GM12878 (cell line): ENCODE measurements at places on chromosomes 3 and 15.
A peak's percentile ranks its signal among the peaks of the same experiment; 100 is the strongest.

DNA sequence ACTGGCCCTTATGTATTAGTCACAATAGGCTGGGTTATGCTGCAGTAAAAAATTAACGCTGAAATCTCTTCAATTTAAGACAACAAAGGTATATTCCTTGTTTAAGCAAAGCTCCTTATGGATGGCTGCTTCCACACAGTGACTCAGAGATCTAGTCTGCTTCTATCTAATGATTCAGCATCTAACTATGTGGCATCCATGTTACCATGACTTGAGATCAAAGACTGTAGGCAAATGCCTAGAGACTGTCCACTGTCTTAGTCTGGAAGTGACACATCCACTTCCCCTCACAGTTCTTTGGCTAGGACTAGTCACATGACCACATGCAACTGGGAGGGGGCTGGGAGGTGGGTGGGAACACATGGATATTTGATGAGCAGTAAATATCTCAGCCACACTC is 61.3 kb upstream of the PSMD6 start:
- no peak for DNase-seq

DNA sequence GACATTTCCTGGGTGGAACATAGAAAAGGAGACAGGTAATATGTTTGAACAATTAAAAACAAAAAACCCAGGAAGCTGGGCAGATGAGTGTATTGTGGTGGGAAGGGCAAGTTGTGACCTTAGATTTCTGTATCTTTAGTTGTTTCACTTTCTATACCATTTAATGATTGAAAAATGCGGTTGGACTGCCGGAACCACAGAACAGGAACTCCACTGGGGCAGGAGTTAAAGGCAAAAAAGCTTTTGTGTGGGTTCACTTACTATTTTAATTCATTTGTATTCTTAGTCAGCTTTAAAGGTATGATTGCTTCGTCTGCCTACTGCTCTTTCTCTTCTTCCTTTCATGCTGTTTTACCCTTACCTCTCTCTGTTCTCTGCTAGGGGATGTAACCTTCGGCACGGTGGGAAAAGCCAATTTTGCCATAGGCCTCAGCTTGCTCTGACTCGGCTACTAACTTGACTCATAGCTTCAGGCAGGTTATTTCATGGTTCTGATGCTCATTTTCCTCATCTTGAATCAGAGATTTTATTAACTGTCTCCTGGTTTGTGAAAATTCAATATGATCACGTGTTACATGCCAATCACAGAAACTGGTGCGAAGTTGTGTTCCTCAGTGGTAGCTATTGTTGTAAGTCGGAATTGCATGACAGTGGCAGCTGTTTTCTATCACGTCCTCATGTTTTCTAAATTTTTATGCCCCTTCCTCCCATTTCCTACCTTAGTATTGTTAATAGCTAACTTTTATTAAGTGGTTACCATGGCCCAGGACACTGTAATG is 1.6 kb upstream of the MCTP2 start:
- DNase-seq: peak; percentile 70

DNA sequence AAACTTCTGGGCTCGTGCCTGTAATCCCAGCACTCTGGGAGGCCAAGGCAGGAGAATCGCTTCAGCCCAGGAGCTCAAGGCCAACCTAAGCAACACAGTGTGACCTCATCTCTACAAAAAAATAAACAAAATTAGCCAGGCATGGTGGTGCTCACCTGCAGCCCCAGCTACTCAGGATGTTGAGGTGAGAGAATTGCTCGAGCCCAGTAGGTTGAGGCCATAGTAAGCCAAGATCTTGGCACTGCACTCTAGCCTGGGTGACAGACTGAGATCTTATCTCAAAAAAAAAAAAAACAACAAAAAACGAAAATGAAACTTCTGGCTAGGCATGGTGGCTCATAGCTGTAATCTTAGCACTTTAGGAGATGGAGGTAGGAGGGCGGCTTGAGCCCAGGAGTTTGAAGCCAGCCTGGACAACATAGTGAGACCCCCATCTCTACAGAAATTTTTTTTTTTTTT is 53.7 kb downstream of the PIK3CB start:
- no peak for DNase-seq

GRCh38 chr3:143562789-143563188 is 285.5 kb downstream of the SLC9A9 start:
- DNase-seq: no peak

DNA sequence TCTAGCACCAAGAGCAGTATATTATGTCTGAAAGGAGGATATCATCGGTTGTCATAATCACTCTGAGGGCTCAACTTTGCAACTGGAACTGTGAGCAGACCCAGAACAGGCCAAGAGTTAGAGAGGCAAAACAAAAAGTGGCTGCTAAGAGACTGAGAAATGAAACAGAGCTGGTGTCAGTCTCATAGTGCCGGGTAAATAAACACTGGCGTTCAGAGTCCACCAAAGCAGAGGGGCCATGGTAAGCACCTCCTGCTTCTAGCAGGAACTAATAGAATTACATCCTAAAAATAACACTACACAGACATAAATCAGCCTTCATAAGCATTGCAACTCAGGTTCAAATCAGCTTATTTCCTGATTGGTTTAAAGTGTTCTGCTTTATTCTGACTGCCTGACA is 10.3 kb upstream of the IL12A start:
- DNase-seq: no peak
